Stimulated activated CD8-positive, alpha-beta memory T cell treated with anti-CD3 and anti-CD28 coated beads, Interleukin-7, amount 100 ng/mL, for 4 hours (primary cell): ENCODE measurements at places on chromosomes 2 and 18.

DNA sequence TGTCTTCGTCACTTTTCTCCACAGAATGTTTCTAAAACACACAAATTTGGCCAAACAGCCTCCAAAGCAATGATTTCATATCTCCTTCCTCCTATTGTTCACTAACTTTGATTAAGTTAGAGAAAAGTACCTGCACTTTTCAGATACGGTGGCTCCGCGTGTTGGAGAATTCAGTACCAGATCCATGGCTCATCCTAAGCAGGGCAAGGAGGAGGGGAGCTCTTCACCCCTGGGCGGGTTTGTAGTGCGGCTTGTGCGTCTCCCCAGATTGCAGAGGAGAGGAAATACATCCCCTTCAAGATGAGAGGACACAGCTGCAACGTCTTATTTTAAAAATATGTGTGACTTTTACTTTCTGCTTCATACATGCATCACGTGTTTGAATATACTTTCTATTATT, 333.0 kb downstream of the AGAP1 start:
- no peak for DNase-seq

GRCh38 chr18:25420077-25420825, 68.3 kb upstream of the ZNF521 start:
- DNase-seq = no peak

DNA sequence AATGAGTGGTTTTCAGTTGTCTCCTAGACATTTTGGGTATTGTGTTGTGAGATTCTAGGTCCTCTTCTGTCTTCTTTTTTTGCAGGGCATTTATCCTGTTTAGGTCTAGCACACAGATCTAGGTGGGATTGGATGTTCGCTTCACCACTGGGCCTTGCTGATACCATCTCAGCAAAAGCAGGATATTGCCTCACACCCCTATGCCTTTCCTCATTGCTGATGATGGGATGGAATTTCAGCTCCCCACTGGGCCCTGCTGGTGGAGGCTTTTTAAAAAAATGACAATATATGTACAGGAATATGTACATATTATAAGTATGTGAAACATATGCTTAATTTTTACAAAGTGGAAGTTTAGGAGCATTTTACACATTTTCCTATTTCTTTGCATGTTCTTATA, 5.4 kb upstream of the TOGARAM2 start:
- no peak for DNase-seq

DNA sequence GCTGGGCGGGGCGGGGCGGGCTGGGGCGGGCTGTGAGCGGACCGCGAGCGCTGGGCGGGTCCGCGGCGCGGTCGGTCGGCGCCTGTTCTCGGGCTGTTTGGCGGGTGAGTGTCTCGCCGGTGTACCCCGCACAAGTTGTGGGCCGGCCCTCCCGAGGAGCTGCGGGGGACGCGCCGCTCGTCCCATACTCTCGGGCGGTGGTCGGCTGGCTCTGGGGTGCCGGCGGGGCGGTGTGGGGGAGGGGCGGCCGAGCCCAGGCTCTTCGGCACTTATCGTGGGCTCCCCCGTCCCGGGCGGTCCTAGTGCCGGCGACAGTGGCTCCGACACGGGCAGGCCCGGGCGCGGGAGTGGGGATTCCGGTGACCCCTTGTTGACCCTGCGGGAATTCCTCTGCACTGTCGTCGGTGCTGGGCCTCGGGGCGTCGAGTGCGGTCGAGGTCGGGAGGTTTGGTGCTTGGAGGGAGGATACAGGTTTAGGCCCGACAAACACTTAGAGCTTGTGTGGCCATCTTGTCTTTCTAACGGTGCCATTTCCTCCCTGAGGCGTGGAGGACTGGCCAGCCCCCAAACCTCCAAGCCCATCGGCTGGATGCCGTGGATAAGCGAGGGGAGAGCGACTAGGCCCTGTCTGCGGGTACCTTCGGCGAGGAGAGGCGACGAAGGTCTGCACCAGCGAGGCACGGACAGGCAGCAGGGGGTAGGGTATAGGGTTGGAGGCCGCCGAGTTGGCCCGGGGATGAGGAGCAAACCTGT, at the start of gene SEPTIN2:
Gene SEPTIN2, plus strand, starts transcription at position 47 of the 753 bp plus-strand sequence. CDS start 8,308 bp downstream, outside the sequence.
- peak; percentile 75 for DNase-seq

DNA sequence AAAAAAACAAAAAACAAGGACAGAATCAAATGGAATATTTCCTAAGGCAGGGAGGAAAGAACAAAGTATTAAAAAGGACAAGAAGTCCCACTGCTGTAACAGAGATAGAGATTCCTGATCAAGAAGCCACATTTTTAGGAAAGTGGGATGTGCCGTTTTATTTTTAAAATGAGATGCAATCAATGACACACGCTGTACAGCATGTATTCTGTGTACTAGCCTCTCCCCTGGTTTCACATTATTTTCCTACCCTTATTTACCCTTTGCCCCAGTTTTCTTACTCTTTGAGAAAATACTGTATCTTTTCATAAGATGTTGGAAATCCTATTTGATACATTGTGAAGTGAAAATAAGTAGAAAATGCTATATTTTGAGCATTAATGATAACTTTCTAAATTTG, 45.8 kb downstream of the E2F6 start:
- DNase-seq = no peak

DNA sequence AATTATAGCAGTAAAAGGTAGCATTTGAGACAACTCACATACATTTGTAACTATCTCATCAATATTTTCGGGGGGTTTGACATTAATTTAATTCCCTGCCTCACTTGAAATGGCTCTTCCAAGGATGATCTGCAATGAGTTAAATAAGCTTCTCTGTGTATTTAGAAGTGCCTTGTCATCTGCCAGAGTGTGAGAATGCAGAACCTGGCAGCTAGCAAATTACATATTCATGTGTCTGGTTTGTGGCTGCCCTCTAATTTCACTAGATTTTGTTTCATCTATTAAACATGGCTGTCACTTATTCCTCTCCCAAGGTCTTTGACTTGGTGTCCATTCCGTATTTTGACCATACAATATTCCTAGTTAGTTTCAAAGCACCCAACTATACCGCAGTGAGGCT, 158.3 kb upstream of the CAVIN2 start:
- DNase-seq = no peak

DNA sequence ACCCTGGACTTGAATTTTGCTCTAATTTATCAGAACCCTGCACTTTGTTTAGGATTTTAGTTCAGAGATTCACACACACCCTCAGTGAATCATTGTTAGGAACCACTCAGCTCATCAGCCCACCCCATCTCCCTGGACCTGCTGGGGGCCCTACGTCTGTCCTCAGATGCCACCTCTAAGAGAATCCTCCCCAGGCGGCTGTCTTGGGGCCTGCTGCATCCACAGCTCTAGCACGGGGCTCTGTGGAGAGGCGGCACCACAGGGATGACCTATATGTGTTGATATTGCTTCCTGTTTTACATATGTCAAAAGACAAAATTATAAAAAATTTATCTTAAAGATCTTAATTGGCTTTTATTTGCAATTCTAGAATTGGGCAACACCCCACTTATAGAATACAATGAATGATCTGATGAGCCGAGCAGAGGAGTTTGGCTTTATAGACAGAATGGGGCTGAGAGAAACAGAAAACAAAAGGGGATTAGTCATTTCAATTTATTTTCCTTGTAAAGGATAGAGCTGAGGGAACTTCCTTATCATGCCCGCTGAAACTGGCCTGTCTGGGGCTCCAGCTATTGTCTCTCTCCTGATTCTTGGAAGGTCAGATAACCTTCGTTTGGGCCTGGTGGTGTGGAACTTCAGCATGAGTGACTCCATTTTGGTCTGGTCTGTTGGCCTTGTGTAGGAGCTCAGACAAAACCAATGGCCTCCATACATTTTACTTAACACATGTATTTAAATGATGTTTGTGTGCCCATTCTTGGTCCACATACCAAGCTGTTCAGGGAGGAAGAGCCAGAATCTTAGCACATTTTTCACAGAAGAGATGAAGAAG, 1.4 kb downstream of the MYO7B start:
- DNase-seq = no peak

- DNase-seq = no peak
These were observed 21.2 kb upstream of the NAB1 start for GRCh38 chr2:190627448-190628412.

DNA sequence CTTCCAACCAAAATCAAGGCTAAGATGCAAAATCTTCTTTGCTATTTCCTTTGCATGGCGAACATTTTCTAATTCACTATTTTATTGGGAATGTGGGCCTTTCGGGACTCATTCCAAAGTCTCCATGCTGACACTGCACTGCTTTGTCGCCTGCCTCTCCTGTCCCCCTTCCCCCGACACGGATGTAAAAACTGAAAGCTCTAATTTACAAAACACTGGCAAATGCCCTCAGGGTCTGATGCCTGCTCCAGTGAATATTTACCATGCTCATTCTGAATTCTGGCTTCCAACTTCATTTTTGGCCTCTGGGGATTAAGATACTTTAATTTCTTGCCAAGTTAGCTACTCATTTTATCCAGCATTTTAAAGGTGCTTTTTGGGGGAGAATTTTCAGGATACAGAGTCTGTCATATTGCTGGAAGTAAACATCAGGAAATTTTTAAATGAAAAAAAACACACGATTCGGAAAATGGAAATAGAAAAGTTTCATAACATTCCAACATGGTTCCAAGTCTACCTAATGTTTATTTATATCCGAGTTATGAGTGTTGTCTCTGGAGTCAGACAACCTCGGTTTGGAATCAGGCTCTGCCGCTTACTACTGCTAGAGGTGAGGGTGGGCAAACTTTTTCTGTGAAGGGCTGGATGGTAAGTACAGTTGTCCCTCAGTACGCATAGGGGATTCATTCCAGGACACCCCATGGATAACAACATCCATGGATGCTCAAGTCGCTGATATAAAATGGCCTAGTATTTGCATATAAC, 14.6 kb upstream of the LTBP1 start:
- no peak for DNase-seq

GRCh38 chr2:113178891-113179290, 5.1 kb downstream of the PSD4 start:
- peak; percentile 47 for DNase-seq
